ENCODE measurements at places on chromosomes 5 and 9.

GRCh38 chr5:40033009-40033408 is 608.2 kb upstream of the DAB2 start:
- DNase-seq, result no peak

GRCh38 chr5:6181147-6181729 is 197.1 kb downstream of the MED10 start:
- no peak for DNase-seq

DNA sequence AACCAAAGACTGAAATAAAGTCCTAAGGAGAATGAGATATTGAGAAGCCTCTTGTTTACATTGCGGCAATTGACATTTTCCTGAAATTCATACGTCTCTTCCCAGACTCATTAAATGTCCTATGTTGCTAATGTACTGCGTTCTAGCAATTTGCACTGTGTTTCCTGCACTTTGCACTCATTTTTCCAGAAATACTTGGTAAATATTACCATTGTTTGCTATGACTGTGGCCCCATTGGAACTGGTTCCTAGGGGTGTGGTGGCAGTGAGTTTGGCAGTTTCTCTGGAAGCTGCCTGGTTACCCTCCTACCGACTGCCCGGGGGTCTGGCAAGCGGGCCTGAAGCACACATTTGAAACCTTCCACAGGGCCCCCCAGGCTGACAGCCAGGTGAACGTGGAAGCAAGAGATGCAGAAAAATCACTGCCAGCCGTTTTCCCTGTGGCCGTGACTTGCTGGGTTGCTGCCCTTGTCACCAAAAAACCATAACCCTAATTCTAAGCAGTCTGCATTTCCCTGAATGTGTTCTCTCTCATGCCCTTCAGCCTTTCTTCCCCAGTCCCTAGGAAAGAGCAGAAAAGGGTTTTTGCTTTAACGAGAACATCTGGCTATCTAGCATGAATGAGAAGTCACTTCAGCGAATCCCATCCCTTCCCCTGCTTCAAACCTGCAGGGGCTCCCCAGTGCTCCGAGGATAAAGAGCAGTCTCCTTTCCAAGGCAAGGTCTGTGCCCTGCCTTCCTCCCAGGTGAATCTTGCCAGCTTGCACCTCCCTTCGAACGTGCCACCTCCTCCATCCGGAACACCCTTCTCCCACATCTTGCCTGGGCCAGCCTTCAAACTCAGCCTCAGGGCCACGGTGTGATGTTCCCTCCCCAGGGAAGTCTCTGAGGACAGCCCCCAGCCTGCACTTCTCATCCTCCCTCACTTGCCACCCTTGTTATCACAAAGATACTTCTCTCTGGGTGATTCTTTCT is 84.2 kb downstream of the AK8 start:
- DNase-seq, result no peak

DNA sequence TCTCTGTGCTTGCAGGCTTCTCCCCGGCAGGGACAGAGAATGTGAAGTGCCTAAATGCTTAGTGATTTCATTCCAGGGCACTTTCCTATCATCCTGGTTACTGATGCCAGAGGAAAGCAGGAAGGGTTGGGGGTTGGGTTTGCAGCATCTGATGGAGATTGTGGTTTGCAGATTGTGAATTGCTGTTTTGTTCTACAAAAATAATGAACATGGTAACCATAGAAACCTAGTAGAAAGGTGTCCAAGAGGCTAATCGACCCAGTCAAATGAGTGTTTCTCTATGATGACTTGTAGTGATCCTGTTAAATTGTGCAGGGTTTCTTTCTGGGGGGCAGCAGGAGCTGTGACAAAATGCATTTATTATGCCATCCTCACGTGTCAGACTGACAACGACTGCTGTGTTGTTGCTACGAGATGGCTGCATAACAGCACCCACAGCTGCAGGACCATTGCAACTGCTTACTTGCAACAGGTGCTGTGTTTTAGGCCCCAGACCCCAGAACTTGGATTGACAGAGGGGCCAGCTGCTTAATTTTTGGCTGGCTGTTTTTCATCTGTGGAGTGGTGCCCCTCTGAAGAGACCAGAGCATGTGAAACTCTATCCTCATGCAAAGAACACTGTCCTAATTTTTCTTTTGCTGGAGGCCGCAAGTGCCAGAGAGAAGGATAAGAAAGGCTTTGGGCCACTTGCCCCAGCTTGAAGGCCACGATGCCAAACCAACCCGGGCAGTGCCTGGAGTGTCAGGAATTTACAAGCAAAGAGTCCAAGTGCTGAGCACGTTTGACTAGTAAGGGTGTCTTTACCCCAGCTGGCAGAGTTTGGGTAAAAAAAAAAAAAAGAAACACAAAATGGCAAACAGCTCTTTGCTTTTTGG is 397.8 kb downstream of the GADD45G start:
- DNase-seq, result no peak

DNA sequence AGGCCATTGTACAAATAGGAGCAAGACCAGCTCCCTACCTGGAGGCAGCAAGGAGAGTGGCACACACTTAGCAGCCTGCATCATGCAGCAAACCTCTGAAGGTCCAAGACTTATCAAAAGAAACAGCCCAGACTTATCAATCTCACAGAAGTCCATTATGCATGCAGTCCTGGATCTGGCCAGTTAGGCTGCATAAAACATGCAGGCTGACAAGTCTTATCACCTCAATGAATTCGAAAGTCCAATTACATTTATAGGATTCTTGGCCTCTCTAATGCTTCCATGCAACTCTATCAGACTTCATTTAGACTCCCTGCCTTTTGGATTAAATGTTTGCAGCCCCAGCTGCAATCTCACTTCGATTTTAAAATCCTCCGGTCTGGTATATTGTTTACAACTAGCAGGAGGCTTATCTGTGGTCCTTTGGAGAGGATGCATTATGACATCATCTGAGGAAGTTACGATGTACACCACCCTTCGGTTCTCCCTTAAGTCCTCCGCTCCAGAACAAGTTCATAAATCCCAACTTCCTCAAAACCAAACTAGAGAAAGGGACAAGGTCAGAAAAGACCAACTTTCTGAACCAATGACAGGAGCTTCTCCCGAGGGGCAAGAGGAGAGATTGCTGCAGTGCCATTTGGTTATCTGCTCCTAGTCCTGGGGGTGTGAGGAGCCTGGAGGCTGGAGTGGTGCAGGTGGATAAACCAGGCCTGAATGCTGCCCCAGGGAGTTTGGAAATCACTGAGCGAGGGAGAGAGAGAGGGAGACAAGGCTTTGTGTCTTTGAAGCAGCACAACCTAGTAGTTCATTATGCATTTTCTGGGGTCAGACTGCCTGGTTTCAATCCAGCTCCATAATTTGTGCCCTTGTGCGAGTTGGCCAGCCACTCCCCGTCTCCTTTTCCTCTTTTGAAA is 313.9 kb downstream of the TLE1 start:
- no peak for DNase-seq

GRCh38 chr5:166436872-166437271 is 1854.6 kb upstream of the WWC1 start:
- peak; percentile 49 for DNase-seq

DNA sequence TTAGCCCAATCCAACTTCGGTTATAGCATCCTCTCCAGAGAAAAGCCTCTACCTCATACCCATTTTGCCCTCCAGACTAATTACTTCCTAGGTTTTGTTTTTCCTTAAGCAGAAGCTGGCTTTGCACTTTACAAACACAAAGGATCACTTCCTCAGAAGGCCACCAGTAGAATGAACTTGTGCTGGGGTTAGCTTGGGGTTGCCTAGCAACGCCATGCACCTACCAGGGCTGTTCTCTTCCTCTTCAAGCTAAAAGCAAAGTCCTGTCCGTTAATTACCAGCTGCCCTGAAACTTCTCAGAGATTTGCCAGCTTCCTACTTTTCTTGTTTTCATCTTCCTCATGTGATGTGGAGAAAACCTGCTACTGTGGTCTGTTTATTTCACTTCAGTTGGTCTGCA is 132.0 kb upstream of the WWC1 start:
- DNase-seq, result no peak

DNA sequence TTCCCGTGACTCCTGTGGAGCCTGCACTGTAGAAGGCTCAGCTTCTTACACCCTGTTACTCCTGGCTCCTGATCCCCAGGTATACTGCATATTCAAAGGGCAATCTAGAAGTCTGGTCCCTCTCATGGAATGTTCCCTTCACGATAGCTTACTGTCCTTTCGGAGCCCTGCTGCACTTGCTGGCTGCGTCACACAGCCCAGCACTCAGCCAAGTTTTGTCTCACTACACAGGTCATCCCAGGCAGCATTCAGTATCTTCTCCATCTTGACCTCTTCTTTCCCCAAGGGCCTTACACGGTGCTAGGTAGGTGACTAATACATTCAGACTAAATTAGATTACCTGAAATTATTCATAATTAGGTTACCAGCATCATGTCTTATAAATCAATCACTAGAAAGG is 123.7 kb downstream of the WDR41 start:
- no peak for DNase-seq

GRCh38 chr9:114410910-114411309 is 23.1 kb upstream of the AKNA start:
- DNase-seq, result no peak

Measured in HS-5 (cell line).